ENCODE measurements at places on chromosomes 3 and 15. TPM values are rescaled to one million over a fixed set of nuclear protein-coding genes. Genes with fewer than 3 reads are reported as not detected.

Gene UCN2
- total RNA-seq = 2.2 TPM

Gene FETUB
- not detected for total RNA-seq

Gene SH3GL3
- total RNA-seq = 3.3 TPM

Gene GOLGA8A
- total RNA-seq = 10.6 TPM

Gene TCAIM
- total RNA-seq = 20.5 TPM

Gene UACA
- 33.4 TPM for total RNA-seq

Gene PPM1L
- 11.3 TPM for total RNA-seq

Gene ZIC1
- 0.36 TPM for total RNA-seq

Gene OCA2
- total RNA-seq = 1.6 TPM

Gene ARRDC4
- total RNA-seq = 2.9 TPM

Gene ITIH3
- total RNA-seq = 0.12 TPM

Gene MST1R
- total RNA-seq = 14.1 TPM

Gene KLF15
- 0.60 TPM for total RNA-seq

Gene BTLA
- 0.44 TPM for total RNA-seq

Gene MYO5C
- 19.7 TPM for total RNA-seq

Gene IL5RA
- not detected for total RNA-seq

Gene MRPL47
- total RNA-seq = 23.6 TPM

Gene C2CD4A
- 0.44 TPM for total RNA-seq

Gene VGLL4
- total RNA-seq = 36.3 TPM

Gene TERC
- total RNA-seq = 10.6 TPM

Gene COL6A5
- 0.16 TPM for total RNA-seq

Gene ADAMTS9
- 4.3 TPM for total RNA-seq

Gene SST
- not detected for total RNA-seq

Gene ITGB5
- total RNA-seq = 83.0 TPM

Gene CEP152
- total RNA-seq = 4.5 TPM

Gene ACOX2
- total RNA-seq = 14.3 TPM

Measured in esophagus mucosa (tissue), 1 donor.